Renal pelvis (tissue), 12 donors: ENCODE measurements at places on chromosomes 2 and 18. TPM values are rescaled to one million over a fixed set of nuclear protein-coding genes. Genes with fewer than 3 reads are reported as not detected.
A peak's percentile ranks its signal among the peaks of the same experiment; 100 is the strongest.

Gene CFAP65
- polyA plus RNA-seq = 0.56 TPM

- DNase-seq = no peak
Measured at GRCh38 chr2:1181893-1182292, 231.2 kb downstream of the SNTG2 start.

- DNase-seq = no peak
Measured at GRCh38 chr2:6911721-6912120, 5.5 kb upstream of the RNF144A start.

DNA sequence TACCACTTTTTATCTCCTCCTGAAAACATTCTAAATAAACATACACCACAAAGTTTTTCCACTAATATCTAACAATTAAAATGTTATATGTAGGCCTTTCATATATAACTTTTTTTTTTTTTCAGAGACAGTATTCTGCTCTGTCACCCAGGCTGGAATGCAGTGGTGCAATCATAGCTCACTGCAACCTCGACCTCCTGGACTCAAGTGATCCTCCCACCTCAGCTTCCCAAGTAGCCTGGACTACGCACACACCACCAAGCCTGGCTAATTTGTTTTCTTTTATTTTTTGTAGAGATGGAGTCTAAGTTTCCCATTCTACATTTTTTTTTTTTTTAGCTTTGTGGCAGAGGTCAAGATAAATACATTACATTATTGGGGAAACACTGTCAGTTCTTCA is 1612.6 kb upstream of the NXPH2 start:
- no peak for DNase-seq

GRCh38 chr2:111194835-111195621 is 74.3 kb downstream of the BCL2L11 start:
- DNase-seq = no peak

Gene CCBE1
- 28.8 TPM for polyA plus RNA-seq

- peak; percentile 90 for DNase-seq
Measured at GRCh38 chr2:234823877-234824376, 127.9 kb upstream of the SH3BP4 start.

Gene RASGRP3
- polyA plus RNA-seq = 15.2 TPM

Gene SCYGR4
- polyA plus RNA-seq = not detected

- DNase-seq = no peak
Measured at GRCh38 chr2:63981702-63982103, 37.5 kb downstream of the VPS54 start.

GRCh38 chr18:12433829-12434540 is 26.3 kb downstream of the PRELID3A start:
- no peak for DNase-seq

Gene KCNJ3
- polyA plus RNA-seq = 7.6 TPM

Gene PARD6G
- 31.1 TPM for polyA plus RNA-seq

Gene OTOF
- 0.21 TPM for polyA plus RNA-seq

Gene GTF3C2
- polyA plus RNA-seq = 80.2 TPM

Gene STPG4
- polyA plus RNA-seq = 0.30 TPM

DNA sequence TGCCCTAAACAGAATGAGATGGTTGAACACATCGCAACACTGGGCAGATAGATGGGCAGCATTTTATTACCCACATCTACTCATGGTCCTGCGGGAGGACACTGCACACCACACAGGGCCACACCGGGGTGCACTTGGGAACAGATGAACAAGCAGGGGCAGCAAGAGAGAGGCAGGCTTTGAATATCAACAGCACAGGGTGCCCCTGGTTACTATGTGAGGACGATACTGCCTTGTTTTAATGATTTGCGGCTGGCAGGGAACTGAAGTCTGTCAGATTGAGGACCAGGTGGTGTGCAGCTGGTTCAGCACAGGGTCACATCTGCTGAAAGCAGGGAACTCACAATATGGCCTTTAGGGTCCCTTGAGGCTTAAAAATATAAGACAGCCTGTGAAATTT is 195.7 kb downstream of the PIEZO2 start:
- DNase-seq = no peak

DNA sequence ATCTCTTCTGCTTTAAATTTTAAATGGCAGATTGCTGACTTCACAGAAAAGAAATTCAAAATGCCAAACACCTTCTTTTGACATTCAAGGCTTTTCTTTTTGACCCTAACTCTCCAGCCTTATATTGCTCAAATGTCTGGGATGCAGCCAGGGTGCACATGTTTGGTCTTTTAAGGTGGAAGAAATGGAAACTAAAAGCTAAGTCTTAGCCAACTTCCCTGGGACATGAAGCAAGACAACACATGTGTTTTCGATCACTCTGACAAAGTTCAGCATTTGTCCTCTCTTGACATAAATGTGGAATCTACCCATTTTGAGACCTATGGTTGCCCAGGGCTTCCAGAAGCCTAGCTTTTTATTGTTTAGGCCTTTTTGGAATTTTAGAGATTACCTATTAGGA is 161.6 kb downstream of the RDH14 start:
- DNase-seq = no peak

DNA sequence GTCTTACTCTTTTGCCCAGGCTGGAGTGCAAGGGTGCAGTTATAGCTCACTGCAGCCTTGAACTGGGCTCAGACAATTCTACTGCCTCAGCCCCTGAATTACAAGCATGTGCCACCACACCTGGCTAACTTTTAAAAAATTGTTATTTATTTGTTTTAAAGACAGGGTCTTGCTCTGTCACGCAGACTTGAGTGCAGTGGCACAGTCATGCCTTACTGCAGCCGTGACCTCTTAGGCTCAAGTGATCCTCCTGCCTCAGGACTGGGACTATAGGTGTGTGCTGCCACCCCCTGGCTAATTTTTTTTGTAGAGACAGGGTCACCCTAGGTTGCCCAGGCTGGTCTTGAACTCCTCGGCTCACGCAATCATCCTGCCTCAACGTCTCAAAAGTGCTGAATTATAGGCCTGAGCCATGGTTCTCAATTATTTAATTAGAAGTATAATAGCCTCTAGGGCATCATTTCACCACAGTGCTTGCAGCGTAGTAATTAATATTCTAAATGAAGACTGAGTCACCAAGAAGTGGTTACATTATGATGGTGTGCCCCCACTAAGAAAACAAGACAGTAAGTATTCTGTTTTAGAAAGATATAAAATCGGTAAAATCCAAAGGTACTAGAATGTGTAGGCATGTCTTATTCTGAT is 69.6 kb downstream of the EML4 start:
- no peak for DNase-seq

Gene ZEB2
- 132 TPM for polyA plus RNA-seq

GRCh38 chr2:102331311-102331980 is 20.1 kb downstream of the IL1RL1 start:
- DNase-seq = no peak

DNA sequence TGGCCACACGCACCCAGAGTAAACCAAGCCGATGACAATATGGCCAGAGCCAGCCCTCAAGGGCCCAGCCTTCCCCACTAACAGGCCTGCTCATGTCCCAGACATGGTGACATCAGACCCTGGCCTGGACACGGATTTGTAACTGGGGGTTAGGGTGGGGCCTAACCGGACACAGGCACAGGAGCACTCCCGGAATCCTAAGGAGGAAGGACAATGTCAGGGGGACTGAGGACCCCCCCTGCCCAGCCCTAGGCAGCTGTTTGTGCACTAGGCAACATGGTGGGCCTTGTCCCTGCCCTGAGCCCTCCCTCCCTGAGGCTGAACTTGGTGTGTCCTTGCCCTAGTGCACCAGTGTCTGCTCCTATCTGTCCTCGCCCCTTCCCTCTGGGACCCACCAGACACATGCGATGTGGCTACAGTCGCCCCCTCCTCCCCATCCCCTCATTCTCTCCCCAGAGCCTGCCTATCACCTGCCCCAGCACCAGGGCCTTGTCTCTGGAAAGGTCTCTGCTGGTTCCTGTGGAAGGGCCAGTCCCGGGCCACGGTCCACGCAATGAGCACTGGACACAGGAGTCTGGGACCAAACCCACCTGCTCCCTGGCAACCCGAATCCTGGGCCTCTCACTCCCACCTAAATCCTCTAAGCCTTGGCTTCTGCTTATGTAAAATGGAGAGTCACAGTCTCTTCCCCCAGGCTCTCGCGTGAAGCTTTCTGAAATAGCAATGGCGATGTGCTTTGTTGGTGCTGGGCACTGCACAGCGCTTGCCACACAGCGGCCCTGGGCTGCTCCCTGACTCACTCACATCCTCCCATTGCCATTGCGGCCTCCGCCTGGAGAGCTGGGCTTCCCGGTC is 76.5 kb upstream of the RAB6C start:
- no peak for DNase-seq

- DNase-seq = no peak
Measured at GRCh38 chr18:25732862-25733261, 357.6 kb downstream of the SS18 start.

- DNase-seq = no peak
Measured at GRCh38 chr18:75141166-75141565, 67.8 kb downstream of the PTGR3 start.

GRCh38 chr18:60248336-60249330 is 123.9 kb downstream of the MC4R start:
- no peak for DNase-seq

- no peak for DNase-seq
Measured at GRCh38 chr2:23579674-23580073, 194.7 kb downstream of the KLHL29 start.

- no peak for DNase-seq
Measured at GRCh38 chr2:54321047-54321446, 65.0 kb upstream of the TSPYL6 start.

DNA sequence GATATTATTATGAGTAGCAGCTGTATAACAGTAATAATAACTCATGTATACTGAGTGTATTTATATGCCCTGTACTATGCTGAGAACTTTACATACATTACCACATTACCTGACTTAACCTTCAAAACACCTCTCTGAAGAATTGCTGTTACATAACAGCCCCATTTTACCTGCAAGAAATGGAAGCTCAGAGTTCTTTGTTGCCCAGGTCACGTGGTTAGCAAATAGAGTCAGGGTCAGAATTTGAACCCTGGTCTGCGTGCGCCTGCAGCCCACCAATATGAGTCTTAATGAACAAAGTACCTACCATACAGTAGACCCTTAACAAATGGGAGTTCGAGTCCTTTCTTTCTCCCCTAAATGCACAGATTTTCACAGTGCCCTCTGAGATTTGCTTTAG is 101.9 kb downstream of the MCFD2 start:
- DNase-seq = no peak

Gene PID1
- 4.3 TPM for polyA plus RNA-seq

DNA sequence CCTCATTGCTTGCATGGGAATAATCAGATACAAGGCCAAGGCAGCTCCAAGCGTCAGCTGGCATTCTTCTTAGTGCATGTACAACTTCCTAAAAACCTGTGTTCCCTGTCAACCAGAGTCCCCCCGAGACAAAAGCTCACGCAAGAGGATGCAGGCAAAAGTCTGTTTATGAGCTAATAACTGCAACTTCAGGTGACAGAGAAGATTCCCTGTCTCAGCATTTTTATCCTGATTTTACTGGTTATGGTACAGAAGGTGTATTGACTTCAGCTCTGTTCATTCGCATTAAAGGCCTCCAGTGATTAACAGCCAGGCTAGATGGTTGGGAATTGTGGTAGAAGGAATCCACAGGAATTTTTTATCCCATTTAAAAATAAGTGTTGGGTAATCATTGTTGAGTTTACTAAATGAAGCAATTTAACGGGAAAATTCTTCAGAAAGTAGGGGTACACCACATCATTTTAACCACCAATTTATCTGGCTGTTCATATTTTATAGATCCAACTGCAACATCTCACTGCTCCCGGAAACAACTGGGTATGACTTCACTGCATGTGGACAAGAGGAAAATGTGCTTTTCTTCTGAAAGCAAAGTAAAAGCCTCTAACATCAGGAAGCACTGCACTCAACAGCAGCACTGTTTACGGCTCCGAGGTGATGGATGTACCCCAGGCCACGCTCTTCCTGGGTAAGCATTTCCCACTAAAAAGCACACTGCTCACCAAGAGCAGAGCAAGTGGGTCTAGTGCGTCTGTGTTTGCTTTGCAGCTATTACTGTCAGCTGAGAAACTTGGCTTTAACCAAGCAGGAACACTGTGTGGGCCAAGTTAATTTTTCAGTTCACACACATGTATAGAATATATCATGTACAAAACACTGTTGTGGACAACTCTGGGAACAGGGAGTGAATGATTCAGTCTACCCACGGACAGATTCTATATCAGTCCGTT is 31.9 kb downstream of the CCBE1 start:
- no peak for DNase-seq

DNA sequence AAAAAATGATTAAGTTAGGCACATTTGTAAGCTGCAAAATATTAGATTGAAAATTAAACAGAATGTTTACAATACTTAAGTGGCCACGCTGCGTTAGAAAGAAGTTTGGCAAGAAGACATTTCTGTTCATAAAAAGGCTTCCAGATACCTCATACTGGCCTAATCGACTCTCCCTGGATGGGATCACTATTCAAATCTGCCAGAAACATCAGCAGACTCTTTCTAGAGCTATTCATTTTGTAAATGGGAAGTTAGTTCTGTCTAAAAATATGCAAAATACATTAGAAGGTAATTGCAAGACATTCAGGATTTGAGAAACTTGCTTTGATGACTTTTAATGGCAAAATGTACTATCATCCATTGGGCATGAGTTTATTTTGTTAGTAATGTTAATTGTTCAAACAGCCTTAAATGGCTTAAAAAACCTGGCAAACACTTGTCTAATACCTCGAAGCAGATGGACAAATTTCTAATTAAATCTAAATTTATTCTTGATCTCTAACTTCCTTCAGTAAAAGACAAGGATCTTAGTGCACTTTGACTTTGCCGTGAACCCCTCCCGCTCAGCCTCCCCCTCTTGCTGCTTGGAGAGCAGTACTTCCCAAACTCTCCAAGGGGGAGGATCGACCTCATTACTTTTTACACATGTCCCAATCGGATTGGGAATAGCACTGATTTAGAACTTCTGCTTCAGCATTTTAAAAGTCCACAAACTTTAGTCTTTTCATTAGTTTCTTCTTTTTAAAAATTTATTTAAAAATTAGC is 103.5 kb downstream of the SMIM21 start:
- DNase-seq = no peak

GRCh38 chr2:222982010-222982908 is 69.7 kb upstream of the KCNE4 start:
- peak; percentile 29 for DNase-seq

DNA sequence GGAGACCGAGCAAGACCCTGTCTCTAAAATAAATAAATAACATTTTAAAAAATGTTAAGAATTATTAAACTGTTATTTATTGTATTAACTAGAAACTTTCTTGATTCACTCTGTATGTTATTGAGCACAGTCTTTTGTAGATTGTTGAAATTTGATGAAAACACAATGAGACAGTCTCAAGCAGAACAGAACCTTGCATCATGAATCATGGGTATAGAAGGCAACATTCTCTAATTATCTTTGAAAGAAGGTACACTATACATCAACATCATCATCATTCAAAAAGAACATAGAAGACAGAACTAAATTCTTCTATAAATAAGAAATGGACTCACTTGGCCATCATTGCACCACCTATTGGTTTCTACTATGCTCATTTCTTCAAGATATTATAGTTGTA is 67.7 kb downstream of the SLC8A1 start:
- DNase-seq = no peak

Gene SCN9A
- 1.4 TPM for polyA plus RNA-seq

GRCh38 chr18:44520981-44521667 is 159.6 kb upstream of the SETBP1 start:
- DNase-seq = no peak

- no peak for DNase-seq
Measured at GRCh38 chr2:199932312-199932855, 21.3 kb downstream of the C2orf69 start.

GRCh38 chr2:21024198-21024597 is 19.7 kb downstream of the APOB start:
- no peak for DNase-seq

Gene UGT1A5
- polyA plus RNA-seq = not detected

Gene ZNF516
- polyA plus RNA-seq = 41.2 TPM

GRCh38 chr2:153478289-153479261 is at the start of gene RPRM:
TSS of gene RPRM (minus strand) at chr2:153478762. CDS start at chr2:153478565, 197 bp downstream.
- peak; percentile 85 for DNase-seq

Gene NT5DC4
- 1.4 TPM for polyA plus RNA-seq

- no peak for DNase-seq
Measured at GRCh38 chr2:9085353-9085752, 81.9 kb upstream of the MBOAT2 start.
